Left forelimb (tissue), 1 donor: ENCODE measurements at places on chromosomes 1 and 21.

DNA sequence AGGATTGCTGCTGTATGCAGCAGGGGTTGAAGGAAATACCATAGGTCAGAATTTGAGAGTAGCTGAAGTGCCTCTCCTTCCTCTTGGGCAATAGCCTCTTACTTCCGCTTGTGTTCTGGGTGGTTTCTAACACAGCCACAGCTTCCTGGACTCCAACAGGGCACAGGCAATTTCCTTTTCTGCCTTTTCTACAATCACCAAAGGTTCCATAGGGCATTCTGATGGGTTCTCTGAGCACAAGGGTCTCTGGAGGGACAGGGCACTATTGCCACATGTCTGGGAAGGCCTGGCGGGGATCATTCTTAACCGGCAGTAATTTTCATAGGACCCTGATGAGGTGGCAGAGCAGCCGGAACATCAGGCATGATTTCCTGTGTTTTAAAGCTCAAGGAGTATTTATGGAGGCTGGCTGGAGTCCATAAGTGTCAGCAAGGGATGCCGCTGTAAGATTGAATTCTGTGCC, 5.5 kb upstream of the AGTRAP start:
- no peak for DNase-seq

GRCh38 chr21:44405948-44406872, 49.1 kb upstream of the LRRC3 start:
- DNase-seq, result no peak

DNA sequence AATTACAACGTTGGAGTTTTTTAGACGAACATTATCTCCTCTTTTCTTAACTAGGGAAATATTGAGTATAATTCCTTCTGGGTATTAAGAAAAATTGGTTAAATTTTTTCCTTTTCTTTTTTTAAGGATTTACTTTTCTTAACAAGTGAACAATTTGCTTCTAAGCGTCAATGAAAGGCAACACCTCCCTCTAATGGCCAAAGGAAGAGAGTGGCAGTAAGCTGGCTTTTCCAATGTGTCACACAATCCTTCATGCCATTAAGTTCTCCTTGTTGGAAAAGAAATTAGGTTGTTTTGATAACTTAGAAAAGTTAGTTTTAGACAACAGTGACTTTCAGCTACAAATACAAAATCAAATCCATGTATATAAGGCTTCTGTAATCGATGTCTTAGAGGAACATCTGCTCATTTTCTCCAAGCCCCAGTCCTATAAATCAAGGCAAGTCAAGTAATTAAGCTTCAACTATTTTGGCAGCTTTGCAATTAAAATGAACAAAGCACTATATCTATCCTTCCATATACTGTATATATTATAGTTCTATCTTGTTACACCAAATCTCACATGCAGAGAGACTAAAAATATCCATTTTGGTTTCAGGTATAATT, 62.8 kb downstream of the EDEM3 start:
- DNase-seq, result no peak

- peak; percentile 75 for DNase-seq
Observed at GRCh38 chr21:36747815-36748383, 49.0 kb downstream of the SIM2 start.

DNA sequence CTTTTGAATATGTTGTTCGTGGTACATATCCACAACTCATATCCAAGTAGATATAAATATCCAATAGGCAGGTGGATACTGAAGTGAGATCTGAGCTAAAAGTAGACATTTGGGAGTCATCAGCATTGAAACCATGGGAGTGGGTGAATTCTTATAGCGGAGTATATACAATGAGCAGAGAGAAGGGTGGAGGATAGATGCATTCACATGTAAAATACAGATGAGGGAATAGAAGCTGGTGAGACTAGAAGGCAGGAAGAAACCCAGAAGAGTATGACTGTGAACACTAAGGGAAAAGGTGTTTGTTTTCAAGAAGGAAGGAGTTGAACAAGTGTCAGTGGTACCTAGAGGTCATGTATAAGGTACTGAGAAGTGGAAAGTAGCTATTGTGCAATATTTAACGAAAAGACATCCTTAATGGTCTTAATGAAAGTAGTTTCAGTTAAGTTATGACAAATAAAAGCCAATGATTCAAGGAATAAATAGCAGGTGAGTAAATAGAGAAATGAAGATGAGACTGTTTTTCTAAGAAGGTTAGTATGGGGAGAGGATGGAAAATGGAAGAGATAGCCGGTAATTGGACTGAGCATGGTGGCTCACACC, 181.6 kb upstream of the CACYBP start:
- DNase-seq, result no peak

GRCh38 chr1:191913260-191913977, 244.8 kb upstream of the RGS18 start:
- no peak for DNase-seq

GRCh38 chr1:37486680-37487618, 12.6 kb downstream of the ZC3H12A start:
- DNase-seq, result peak; percentile 80

GRCh38 chr1:29281571-29281970, 45.2 kb downstream of the PTPRU start:
- no peak for DNase-seq

DNA sequence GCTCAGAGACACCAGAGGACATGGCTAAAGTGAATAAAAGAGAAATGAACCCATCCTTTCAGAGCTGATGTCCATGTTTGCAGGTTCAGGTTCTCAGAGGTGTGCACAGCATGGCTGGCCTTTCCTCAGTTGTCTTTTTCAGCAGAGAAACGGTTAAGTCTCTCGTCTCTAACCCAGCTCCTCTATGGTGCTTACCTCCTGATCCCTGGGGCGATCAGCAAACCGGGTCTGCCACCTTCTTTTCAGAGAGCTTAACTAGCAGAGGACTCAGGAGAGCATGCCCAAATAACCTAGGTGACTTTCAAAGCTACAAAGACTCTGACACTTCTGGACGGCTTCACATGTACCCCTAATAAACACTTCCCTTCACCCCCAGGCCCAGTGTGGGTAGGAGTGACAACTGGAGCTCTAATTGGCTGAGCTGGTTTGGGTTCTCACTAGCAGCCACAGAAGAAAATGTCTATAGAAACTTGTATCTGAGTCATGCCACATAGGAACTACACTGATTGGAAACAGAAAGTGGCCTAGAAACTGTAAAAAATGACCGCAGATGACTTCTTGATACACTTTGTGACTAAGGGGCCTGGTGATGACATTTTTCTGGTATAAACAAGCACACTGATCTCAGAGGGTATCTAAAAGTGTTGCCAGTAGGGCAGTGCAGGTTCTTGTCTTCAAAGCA, at the start of gene AIM2:
Gene AIM2, minus strand, starts transcription at position 329 of the 682 bp plus-strand sequence. CDS start 3,267 bp downstream, outside the sequence.
- DNase-seq, result no peak

GRCh38 chr1:211789641-211790464, 40.7 kb downstream of the LPGAT1 start:
- no peak for DNase-seq

DNA sequence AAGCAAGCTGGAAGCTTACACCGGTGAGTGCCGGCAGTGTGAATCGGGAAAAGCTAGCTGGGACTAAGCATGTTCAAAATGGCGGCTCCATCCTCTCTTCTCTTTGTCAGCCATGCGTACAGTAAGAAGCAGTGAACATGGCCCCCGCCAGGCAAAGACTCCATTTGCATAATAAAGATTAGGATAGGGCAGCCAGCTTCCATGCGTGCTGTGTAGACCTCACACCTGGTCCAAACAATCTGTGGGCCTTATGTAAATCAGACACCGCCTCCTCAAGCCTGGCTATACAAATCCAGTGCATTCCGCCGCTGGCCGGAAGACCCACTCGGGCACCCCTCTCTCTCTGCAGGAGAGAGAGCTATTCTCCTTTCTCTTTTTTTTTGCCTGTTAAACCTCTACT, 150.3 kb downstream of the TIAM1 start:
- no peak for DNase-seq

- DNase-seq, result no peak
Observed at GRCh38 chr1:2548068-2548589, 8.0 kb upstream of the TNFRSF14 start.

DNA sequence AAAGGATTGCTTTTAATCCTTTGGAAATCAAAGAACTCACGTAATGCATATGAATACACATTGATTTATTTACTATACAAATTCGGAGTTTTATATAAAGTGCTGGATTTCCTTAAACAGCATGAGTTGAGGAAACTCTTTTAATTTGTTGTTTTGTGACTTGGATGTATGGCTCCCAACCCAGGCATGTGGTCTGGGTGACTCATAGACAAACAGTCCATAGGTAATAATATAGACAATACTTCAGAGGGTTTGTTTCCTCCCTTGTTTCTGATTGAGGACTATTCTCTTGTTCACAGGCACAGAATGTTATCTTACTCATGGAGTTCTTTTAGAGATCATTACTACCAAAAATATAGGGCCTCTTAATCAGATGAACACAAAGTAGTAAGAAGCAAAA, 43.8 kb downstream of the XPR1 start:
- DNase-seq, result no peak

DNA sequence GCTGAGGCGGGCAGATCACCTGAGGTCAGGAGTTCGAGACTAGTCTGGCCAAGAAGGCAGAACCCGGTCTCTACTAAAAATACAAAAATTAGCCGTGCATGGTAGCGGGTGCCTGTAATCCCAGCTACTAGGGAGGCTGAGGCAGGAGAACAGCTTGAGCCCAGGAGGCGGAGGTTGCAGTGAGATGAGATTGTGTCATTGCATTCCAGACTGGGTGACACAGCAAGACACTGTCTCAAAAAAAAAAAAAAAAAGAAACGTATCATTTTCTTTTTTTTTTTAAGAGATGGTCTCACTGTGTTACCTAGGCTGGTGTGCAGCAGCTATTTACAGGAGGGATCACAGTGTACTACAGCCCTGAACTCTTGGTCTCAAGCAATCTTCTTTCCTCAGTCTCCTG, 47.3 kb downstream of the ITGB3BP start:
- no peak for DNase-seq

DNA sequence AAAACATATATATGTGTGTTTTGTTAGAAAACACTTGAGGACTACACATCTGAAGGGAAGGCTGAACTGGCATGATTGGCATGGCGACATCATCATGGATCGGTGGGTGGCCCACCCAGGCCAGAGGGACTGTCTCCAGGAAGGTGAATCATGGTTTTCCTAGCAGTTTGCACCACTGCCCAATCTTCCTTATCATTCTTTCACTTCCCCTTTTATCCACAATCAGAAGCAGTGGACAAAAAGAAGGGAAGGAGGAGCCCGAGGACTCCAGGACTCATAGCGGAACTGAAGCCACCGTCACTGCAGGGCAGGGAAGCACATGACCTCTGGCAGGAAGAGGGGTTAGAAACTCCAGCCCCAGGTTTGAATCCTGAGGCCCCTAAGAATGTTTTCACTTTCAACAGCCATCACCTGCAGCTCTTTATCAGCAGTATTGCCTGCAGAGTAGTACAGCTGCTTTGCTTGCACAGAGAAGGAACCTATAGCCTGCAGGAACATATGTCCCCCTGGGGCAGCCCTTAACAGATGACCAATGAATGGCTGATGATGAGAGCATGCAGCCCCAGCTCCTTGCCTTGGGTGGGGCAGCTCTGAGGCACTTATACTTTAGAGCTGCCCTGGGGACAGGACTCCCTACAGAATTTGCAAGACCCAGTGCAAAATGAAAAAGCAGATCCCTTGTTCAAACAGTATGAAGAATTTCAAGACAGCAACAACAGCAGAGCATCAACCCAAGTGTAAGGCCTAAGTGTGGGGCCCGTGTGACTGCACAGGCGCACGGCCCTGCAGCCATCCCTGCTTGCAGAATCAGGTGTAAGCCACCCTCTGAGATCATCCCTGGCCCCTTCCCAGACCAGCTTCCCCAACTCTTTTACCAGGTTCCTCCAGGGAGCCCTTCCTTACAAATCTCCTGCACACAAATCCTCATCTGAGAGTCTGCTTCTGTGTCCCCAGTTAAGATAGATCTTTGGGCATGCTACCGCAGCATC, 241.8 kb upstream of the IRF2BP2 start:
- DNase-seq, result no peak

GRCh38 chr1:21754583-21754982, 28.4 kb downstream of the USP48 start:
- no peak for DNase-seq

GRCh38 chr1:210747890-210748289, 386.1 kb downstream of the KCNH1 start:
- no peak for DNase-seq
